Stimulated activated CD4-positive, alpha-beta T cell treated with anti-CD3 and anti-CD28 coated beads, TNF-alpha, amount 100 ng/mL, for 24 hours (primary cell): ENCODE measurements at places on chromosomes 5 and 9.

- no peak for DNase-seq
These were observed 1.6 kb downstream of the PIP5KL1 start for GRCh38 chr9:127928676-127929624.

GRCh38 chr5:97133101-97133500, 9.3 kb downstream of the LIX1 start:
- no peak for DNase-seq

DNA sequence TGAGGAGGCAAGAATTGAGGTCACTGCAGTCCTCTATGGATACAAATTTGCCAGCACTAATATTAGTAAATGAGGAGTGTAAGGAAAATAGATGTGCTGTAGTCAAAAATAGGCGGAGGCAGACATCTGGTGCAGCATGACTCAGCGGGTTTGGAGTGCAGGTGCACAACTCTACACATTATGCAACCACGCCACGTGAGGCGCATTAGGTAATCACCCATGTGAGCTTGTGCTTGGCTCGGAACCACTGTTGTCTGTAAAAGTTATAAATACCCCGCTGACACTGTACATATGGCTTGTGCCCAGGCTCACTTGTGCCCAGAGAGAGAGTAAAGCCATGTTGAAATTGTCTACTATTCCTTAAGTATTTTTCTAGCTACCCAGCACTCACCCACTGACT, 623.5 kb upstream of the NUDT12 start:
- DNase-seq, result no peak

DNA sequence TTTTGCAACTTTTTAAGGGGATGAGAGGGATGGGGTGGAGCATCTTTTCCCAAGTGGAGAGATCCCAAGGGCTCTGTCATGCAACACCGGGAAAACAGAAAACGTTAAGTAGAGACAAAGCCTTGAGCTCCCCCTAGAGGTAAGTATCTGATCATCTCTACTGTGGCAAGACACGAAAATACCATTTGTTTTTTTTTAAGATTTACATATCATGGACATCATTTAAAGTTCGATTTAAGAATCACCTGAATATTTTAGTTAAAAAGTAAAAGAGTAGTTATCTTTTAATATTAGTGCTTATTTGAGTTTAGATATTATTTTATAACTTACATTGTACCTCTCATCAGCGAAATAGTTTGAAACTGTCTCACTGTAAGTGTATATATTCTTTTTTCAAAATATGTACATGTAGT, 200.4 kb downstream of the LRRC70 start:
- DNase-seq, result no peak

- DNase-seq, result no peak
These were observed 599.6 kb upstream of the GRAMD2B start for GRCh38 chr5:125823572-125823971.

- DNase-seq, result no peak
These were observed 6.3 kb upstream of the DBN1 start for GRCh38 chr5:177479774-177480173.
